ENCODE measurements at places on chromosomes 2 and 18.
A peak's percentile ranks its signal among the peaks of the same experiment; 100 is the strongest.

DNA sequence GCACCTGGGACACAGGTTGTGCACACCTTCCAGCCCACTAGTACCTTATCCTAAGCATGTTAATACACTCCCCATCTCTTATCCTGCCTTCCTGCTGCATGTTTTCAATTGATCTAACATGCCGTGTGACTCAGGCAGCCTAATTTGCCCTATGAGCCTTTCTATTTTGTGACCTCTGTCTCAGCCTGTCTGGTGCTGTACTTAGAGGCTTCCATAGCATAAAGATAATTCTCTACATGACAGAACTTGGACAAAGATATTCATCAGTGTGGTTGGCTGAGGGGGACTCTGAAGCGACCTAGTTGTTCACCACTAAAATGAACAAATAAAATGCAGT lies 8.6 kb upstream of the TMEM37 start:
- DNase-seq: no peak

- no peak for DNase-seq
Measured at GRCh38 chr2:200307724-200308545, 1.4 kb downstream of the SPATS2L start.

DNA sequence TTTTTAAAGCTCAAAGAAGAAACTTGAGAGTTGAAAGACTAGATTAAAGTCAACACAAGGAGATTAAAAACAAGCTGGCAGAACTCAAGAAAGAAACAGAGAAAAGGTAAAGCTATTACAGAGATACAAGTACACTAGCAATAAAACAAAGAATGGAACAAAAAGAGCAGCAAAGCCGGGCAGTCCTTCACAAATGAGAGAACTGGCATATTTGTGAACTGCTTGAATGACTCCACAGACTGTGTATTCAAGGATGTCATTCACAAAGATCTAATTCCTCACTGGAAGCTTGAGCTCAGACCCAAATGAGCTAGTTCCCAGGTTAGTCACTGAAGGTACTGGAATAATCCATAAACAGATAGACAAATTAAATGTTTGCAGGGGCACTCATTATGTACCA lies 318.0 kb downstream of the MYCN start:
- DNase-seq: no peak

DNA sequence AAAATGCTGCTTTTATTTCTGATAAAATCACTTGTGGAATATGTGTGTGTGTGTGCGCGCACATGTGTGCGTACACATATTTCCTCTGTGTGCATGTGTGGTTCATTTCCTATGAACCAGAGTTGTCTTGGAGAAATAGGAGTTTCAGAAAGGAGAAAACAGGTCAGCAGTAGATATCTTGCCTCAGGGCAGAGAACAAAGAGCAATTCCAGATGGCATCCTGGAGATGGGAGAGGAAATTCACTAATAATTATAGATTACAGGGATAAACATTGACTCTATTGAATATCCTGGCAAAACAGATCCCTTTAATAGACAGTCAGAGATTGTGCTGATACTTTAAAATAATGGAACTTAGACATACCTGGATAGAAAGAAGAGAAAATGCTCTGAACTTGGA lies 298.0 kb downstream of the TRIB2 start:
- DNase-seq: no peak

DNA sequence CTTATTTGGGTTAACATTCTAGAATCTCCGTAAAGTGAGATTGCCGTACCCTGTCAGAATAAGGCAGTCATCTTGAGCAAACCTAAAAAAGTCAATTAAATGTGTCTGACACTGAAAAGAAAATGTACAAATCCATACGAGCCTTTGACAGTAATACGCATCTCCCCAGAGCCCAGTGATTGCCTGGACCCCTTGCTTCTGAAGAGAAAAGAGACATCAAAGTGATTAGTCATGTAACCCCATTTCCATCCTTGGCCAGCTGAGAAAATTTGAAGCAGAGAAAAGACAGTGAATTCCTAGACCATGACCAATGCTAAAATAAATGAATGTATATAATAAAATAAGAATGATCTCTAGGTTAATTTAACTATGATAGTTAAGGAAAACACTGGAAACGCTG lies 1499.4 kb downstream of the SUCLG1 start:
- no peak for DNase-seq

DNA sequence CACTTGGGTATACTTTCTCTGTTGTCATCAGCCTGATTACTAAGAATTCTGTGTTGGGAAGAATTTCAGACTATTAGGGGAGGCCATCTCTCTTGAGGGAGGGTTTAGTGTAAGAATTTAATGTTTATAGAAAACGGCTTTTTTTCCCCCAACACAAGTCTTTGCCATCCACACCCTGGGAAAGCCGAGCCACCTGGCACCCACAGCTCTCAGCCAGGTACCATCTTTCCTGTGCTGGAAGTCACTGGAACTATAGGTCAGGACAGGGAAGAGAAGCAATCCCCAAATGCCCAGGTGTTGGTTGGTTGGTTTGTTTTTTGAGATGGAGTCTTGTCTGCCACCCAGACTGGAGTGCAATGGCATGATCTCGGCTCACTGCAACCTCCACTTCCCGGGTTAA lies 155.1 kb downstream of the SMAD7 start:
- no peak for DNase-seq

GRCh38 chr2:2320486-2321199 lies 10.4 kb downstream of the MYT1L start:
- DNase-seq: no peak

GRCh38 chr2:28419003-28419402 lies 26.3 kb downstream of the FOSL2 start:
- DNase-seq: no peak

- DNase-seq: no peak
Measured at GRCh38 chr2:188720811-188721605, 253.2 kb upstream of the COL3A1 start.

GRCh38 chr2:121976926-121977325 lies 221.5 kb downstream of the TSN start:
- DNase-seq: no peak

- no peak for DNase-seq
Measured at GRCh38 chr18:14939141-14939540, 191.2 kb downstream of the ANKRD30B start.

DNA sequence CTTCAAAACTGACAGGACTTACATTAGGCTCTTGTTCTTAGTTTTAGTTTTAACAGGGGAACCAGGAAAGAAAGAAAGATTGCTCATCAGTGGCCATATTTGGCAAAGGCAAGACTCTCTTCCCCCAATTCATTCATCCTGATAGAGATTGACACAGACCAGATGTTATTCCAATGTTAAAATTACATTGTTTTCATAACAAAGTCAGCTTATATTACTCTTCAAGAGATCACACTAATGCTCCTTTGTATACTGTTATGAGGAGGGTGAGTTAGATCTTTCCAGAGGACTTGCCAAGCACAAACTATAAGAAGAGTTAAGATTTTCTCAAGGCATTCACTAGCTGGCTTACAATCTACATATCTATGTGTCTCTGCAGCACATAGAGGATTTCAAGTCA lies 252.1 kb downstream of the SLC8A1 start:
- DNase-seq: no peak

DNA sequence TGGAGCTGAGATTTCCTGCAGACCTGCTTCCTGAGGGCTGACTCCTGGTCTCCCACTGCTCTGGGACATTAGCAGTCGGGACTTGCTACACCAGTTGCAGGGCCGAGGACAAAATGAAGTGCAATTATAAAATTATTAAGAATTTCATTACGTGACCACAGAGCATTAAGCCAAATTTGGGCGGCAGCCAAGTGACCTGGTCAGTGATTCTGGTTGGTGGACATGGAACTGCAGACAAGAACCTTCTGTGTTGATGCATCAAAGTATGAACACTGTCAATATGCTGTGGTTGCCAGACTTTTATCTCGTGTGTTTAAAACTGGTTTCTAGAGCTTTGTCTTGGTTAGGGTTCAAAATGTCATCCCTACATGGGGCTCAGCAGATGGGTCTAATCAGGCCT lies 24.8 kb downstream of the SH3RF3 start:
- DNase-seq: no peak

- no peak for DNase-seq
Measured at GRCh38 chr2:42064417-42064942, 16.7 kb downstream of the PKDCC start.

DNA sequence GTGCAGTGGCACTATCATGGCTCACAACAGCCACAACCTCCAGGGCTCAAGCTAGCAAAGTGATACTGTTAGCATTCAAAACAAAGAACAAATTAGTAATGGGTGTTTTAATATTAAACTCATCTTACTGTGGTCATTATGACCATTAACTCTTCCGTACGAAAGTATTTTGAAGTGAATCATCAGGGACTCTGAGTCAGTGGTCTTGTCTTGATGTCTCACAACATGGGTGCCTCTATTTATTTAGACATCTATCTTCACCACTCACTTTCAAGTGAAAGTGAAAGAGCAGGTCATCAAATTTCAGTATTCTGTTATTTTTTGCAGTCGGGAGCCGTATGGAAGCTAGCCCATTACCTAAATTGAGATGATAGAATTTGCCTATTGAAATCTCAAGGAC lies 1118.2 kb downstream of the DPP10 start:
- DNase-seq: no peak

- DNase-seq: no peak
Measured at GRCh38 chr2:96082211-96083063, 33.9 kb downstream of the ADRA2B start.

- DNase-seq: no peak
Measured at GRCh38 chr2:5932556-5933469, 240.6 kb downstream of the SOX11 start.

- DNase-seq: no peak
Measured at GRCh38 chr2:173307293-173307692, 47.4 kb upstream of the CDCA7 start.

- DNase-seq: peak; percentile 44
Measured at GRCh38 chr2:208040199-208041171, 15.2 kb upstream of the PLEKHM3 start.

GRCh38 chr2:74333896-74334586 lies 9.2 kb downstream of the SLC4A5 start:
- no peak for DNase-seq

- DNase-seq: no peak
Measured at GRCh38 chr2:54944724-54945326, 105.4 kb downstream of the RTN4 start.

DNA sequence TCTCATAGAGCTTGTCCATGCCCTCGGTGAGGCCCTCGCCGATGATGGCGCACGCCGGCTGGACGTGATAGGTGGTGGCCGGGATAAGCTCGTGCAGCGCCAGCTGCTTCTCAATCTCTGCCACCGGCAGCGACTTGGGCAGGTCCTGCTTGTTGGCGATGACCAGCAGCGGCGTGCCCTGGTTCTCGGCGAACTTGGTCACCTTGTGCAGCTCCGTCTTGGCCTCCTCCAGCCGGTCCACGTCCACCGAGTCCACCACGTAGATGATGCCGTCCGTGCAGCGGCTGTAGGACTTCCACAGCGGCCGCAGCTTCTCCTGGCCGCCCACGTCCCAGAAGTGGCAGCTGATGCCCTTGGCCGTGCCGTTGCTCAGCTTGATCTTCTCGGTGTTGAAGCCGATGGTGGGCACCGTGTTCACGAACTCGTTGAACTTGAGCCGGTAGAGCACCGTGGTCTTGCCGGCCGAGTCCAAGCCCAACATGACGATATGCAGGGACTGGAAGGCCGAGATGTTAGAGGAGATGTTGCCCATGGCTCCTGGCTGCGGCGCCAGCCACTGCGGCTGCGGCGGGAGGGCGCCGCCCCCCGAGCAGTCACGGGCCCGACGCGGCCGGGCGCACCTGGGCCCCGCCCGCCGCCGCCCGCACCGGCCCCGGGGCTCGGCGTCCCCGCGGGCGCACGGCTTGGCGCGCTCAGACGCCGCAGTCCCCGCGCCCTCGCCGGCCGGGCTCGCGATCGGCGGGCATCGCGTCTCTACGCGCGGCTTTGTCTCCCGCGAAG lies 636 bp downstream of the ARL4C start:
- peak; percentile 29 for DNase-seq

- DNase-seq: no peak
Measured at GRCh38 chr2:170070778-170071177, 107.2 kb upstream of the MYO3B start.

DNA sequence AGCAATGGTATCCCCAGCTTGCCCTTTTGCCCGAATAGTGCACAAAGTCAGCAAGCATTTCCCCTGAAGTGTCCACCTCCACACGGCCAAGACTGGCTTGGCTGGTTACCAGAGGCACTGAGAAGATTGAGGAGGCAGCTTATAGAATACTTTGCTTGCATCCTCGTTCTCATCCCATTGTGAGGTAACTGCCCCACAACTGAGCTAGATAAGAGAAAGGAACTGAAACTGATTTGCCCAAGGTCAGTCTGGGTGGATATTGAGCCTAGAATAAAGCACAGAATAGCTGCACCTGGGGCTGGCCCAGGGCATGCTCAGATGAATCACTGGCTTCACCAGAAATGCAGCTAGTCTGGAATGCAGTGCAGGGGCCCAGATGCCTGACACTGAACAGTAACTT lies 32.7 kb upstream of the MAP4K3 start:
- DNase-seq: no peak

DNA sequence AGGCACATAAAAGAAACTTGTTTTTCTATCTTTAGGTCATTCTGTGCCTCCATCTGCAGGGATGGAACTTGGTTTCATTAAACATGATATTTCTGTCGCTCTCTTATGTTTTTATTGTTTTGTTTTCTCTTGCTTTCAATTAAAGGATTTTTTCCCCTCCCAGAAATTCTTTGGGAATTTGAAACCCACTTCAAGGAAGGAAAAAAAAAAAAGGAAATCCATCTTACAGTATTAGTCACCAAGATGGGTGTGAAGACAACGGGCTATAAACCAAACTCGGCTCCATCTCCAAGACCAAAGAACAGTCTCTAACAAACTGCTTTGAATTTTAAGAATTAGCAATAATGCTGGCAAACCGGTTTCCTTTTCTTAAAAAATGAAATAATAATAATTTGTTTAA lies 244.1 kb downstream of the BCL11A start:
- DNase-seq: no peak

DNA sequence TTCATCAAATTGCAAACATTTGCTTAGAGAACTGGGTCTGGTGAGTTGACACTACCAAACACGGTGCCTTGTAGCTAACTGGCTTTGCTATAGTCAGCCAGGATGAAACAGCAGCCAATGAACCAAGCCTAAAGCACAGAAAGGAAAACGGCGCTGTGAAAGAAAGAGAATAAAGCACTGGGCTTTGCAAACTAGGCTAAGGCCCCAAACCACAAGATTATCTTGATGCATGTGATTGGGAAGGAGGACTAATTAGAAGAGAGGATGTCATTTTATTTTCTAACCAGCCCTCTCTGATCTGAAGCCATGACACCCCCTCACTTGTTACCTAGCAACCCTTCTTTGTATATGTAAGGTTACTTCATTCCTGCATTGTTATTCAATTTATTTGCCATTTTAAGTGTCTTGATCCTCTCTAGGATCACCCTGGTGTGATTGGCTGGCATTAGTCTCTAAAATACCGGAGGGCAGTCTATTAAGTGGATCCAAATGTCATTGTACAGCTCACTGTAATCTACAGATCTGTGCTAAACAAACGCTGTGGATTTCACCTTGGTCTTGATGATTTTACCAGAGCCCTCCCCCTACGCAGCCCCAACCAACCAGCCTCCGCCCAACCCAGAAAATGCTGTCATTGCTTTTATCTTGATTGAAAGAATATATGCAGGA lies 395.4 kb upstream of the ACVR2A start:
- DNase-seq: peak; percentile 4

All from activated T-helper 1 cell treated with anti-CD3 and anti-CD28 coated beads, Interleukin-2, amount 50 U/mL, for 16 hours (primary cell).